ENCODE measurements at places on chromosomes 7 and 10.

- no peak for DNase-seq
These were observed 132.3 kb downstream of the HECW1 start for GRCh38 chr7:43244784-43245183.

GRCh38 chr10:45420453-45421192, 46.6 kb downstream of the ALOX5 start:
- DNase-seq: peak; percentile 53

DNA sequence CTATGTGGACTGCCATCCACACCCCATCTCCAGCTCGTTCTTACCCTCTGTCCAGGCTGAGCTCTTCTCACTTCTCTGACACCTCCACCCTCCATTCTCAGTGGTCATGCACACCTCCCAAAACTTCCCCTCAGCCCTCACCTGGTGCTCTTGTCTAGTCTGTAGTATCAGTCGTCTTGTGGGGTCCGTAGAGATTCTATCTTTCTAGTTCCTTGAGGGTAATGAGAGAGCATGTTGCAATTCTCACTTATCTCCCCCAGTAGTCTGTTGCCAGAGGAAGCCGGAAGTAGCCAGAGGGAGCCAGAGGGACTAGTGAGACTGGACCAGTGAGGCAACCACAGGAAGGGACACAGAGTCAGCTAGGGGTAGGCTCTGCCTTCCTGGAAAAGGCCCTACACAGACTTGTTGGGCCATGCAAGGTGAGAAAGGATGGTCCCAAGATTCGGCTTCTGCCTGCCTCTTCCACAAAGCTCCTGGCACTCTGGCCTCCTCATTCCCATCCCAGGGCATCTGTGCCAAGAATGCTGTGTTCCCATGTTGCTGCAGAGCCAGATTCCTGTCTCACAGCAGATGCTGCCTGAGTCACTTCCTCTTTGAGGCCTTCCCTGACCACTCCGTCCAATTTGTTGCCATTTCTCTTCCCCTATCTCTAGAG, 50.6 kb upstream of the DUSP5 start:
- no peak for DNase-seq

DNA sequence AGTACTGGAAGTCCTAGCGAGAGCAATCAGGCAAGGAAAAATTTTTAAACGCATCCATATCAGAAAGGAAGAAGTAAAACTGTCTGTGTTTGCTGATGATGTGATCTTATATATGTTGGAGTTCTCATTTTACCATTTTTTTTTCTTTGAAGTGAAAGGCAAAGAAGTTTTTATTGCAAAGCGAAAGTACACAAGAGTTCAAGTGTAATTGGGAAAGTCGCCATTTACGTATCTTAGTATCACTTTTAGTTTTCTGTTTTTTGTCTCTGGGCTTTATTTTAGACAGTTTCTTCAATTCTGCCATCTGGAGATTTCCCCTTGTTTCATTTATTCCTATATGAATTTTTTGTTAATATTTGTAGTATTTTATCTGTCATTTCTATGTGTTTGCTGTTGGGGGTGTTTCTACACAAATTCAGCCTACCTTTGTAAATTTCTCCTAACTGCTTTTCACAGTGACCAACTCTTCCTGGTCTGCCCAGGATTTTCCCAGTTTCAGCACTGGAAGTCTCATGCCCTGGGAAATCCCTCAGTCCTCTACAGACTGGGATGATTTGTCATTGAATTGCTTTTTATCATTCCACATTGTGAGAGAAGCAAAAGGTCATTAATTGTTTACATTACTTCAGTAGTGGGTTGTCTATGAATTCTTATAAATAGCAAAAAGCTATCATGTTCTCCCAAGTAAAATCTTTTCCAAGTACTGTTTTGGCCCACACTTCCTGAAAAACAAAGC, 23.2 kb downstream of the BET1 start:
- DNase-seq: no peak

DNA sequence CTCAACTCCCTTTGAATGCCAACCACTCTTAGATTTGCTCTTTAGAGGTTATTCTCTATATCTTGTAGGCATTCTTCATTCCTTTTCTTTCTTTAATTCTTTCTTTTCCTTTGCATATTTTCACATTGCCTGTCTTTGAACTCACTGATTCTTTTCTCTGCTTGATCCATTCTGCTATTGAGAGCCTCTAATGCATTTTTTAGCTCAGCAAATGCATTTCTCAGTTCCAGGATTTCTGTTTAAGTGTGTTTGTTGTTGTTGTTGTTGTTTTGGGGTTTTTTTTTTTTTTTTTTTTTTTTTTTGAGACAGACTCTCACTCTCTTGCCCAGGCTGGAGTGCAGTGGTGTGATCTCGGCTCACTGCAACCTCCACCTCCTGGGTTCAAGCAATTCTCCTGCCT, 71.6 kb downstream of the FBXL13 start:
- DNase-seq: no peak

DNA sequence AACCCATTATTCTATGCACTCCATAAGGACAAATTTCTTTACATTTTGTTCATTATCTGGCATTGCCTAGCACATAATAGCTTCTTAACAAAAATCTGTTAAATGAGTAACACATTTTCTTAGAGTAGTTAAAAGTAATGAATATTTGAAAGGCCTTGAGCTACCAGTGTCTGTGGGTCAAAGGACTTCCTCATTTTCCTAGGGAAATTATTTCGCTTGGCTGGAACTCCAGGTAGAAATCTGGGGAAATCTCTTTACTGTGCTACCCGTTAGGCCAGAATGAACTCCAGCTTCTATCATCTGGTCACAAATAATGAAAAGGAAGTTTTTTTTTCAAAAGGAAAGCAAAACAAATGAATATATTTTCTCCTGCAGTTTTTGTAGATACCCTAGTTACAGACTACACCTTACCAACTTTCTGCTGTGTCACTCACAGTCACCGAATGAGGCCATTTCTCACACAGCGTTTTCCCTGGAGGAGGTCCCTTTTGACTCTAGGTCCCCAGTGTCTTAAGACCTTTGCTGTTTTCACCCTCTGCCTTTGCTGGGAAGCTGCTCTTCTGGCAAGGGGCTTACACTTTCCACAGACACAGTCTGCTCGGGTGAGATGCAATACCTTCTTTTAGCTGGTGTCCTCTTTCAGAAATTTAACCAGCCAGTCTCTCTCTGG, 1.6 kb downstream of the SAMD9L start:
- no peak for DNase-seq

DNA sequence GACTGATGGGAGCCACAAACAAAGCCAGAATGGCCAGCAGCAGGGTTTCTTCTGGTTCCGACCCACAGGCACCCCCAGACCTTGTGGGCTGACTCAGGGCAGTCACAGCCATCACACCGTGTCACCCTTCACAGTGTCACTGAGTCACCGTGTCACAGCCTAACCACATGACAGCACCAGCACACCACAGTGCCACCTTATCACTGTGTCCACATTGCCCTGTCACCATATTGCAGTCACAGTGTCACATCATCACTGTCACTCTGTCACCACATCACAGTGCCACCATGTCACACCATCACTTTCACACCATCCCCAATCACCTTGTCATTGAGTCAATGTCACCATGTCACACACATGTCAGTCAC, 77.0 kb downstream of the OAT start:
- DNase-seq: no peak

DNA sequence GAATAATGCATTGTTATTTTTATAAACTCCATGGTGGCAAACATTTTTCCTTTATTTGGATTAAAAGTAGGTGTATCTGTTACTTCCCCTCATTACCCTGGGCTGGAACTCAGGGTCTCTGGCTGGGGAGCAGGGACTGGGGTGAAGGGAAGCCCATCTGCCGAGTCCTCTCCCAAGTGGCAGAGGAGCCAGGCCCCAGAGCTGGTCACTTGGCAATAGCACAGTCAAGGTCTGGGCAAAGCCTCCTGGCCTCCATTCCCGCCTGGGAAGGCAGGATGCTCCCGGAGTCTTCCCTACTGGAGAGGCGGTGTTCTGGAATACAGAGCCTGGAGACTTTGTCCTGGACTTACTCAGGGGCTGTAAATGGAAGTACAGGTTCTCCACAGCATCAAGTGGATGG, 76.2 kb downstream of the CDH23 start:
- DNase-seq: no peak

DNA sequence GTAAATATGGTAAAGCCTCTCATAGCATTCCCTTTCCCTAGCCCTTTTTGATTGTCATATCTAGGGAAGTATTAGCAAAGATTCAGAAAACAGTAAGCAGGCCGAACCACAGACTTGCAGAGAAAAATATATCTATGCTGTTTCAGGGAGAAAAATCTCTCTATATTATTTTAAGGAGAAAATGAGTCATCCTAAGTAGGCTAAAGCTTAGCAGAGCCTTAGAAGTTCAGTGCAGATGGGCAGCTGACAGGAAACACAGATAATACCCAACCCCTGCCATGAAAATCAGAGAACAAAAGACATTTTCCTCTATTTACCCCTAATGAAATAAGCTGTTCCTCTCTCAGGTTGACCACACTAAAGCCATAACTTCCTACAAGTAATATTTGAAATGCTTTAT, 16.5 kb downstream of the C1QL3 start:
- DNase-seq: no peak

All from activated CD4-positive, alpha-beta T cell treated with anti-CD3 and anti-CD28 coated beads for 4 hours (primary cell).